ENCODE measurements at places on chromosomes 12 and 14.

DNA sequence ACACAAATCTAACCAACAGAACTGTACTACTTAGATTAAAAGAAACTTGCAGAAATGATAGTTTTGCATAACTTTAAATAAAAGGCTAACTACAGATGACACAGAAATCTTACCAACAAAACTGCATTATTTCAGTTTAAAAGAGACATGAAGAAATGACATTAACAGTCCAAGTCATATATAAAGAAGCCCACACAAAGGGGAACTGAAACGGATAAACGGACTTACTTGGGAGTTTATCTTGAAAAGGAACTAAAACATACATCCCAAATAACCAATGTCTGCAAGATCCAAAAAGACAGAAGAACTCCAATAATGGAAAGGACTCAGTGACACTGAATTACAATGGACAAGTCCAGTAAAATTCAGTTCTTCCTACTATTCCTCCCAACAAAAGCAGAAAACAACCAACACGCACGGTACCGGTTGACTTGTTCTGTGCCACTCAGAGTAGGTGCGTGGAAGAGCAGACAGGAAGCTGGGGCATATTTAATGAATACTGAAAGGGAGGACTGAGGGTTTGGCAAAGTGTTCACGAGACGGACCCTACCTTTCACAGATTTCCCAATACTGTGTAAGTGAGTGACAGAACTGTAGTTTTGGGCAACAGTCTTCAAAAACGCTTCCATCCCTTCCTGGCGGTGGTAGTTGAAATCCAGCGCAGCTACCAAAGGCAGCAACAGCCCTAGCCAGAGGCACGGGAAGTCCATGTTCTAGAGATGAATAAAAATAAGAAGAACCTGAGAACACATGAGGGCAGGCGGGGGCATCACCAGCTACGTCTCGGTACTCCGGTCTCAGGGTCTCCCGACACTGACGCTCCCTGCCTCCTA is 627 bp downstream of the CPM start:
- ATAC-seq = peak; percentile 76

- ATAC-seq = no peak
Measured at GRCh38 chr12:82299319-82300025, 58.7 kb downstream of the CCDC59 start.

GRCh38 chr14:77037938-77038568 is 9.5 kb upstream of the IRF2BPL start:
- ATAC-seq = no peak

DNA sequence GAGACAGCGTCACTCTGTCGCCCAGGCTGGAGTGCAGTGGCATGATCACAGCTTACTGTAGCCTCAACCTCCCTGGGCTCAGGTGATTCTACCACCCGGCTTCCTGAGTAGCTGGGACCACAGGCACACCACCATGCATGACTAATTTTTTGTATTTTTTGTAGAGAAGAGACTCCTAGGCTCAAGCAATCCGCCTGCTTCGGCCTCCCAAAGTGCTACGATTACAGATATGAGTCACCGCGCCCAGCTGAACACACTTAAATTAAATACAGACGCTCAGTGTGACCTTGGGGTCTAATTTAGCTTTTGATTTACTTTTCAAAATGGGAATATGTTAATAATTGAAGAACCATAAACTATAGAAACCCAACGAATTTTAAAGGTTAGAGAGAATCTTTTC is 77.2 kb downstream of the C2CD5 start:
- ATAC-seq = peak; percentile 41

DNA sequence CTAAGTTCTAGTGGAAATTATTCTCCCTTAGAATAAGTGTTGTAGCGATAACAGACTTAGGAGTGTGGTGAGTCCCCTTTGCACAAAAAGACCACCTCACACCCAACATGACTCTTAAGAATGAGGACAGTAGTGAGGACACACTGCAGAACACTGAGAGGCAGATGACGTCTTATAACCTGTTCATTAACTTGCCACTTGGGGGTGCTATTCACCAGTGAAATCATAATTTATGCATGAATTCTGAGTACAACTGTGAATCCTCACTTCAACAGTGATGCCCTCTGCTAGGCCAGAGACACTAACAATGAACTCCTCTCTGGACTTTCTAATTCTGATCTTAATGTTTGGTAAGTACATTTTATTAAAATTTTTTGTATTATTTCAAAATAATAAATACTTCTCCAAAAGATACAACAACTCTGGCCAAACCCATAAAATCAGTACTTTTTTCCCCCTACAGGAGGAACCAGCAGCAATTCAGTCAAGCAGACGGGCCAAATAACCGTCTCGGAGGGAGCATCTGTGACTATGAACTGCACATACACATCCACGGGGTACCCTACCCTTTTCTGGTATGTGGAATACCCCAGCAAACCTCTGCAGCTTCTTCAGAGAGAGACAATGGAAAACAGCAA is 274.7 kb downstream of the DAD1 start:
- peak; percentile 80 for ATAC-seq

- peak; percentile 83 for ATAC-seq
Measured at GRCh38 chr12:40261937-40262336, 37.1 kb downstream of the LRRK2 start.

GRCh38 chr12:125091401-125091800 is 26.2 kb downstream of the AACS start:
- ATAC-seq = no peak

DNA sequence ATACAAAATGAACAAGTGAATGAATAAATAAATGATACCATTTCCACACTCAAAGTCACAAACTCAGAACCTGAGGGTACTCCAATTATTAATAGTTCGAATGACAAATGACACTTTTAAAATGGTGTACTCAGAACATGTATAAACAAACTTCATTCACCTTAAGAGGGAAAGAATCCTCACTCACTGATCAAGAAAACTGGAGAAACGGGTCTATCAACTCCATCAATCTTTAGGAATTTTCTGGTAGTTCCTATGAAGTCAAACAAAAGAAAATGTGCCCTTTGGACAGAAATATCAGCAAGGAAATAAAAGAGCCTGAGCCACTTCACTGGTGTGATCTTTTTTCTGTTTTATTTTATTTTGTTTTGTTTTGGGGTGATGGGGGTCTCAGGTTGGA is 5.2 kb upstream of the NRDE2 start:
- no peak for ATAC-seq

DNA sequence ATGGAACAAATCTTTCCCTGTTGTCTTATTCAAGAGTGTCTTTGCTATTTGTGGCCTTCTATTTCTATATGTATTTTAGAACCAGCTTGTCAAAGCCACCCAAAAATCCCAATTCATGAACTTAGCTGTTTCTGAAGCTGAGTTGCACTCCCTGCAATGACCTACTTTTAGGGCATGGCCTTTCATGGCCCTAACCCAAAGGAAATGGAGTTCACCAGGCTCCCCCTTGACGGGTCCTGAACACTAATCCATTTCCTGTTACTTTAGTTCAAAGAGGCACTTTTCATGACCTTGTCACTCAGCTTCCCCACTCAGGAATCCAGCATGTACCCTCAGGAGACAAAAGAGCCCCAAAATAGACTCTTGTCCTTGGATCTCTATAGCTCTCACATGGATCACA is 7.6 kb downstream of the TMED8 start:
- ATAC-seq = no peak

DNA sequence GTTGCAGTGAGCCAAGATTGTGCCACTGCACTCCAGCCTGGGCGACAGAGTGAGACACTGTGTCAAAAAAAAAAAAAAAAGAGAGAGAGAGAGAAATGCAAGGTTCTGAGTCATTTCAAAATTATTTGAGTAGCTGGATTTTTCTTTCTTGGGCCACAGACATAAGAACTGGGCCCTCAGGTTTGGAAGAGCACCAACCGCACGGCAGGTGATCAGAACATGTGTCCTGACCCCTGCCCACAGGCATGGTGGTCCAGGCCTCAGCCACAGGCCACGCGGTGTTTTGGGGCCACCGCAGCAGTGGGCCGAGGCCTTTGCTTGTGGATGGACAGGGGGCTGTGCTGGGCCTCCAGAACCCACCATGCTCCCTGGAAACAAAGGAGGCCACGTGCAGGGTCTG is 126.7 kb downstream of the CALM1 start:
- ATAC-seq = no peak

DNA sequence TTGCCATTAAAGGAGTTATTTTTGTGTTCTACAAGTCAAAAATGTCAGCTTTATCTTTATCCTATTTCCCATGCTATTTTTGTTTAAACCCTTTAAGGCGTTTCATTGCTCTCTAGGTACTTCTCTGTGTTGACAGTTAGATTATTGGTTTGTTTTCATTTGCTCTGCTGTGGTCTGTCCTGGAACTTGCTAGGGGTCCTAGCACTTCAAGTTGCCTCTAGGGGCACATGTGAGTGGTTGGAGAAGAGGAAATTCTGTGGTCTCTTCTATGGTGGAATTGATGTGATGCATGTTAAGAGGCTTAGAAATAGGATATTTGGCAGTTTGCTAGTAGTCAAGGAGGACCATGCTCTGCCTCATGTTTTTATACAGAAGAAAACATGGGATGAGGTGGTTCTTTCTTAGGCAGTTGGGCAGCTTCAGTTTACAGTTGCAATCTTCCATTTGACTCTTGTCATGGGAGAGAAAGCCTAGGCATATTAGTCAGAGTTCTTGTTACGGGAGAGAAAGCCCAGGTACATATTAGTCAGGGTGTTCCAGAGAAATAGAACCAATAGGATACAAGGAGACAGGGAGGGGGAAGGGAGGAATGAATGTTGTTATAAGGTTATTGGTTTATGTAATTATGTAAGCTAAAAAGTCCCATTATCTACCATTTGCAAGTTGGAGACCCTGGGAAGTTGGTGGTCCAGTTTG is 14.4 kb downstream of the TTLL5 start:
- ATAC-seq = no peak

DNA sequence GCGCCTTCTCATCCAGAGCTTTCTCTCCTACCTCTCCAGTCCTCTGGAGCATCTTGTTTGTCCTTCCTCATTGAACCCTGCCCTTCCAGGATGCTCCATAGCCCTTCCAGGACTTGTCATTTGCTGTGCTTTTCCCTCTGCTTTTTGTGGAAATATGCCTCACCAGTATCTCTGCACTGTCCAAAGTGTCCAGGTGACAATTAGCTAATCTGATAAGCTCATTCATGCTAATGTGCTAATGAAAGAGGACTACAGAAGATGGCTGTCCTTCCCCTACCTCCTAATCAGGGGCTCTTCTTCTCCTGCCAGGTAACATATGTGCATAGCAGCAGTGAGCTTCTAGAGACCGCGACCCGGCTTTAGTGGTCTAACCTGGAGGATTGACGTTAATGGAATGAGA is 58.4 kb upstream of the OTX2 start:
- no peak for ATAC-seq

GRCh38 chr14:36935976-36936678 is 236.3 kb downstream of the SLC25A21 start:
- ATAC-seq = no peak

- ATAC-seq = no peak
Measured at GRCh38 chr14:99681832-99682148, 2.3 kb upstream of the CYP46A1 start.

- no peak for ATAC-seq
Measured at GRCh38 chr12:94145191-94145983, 3.0 kb upstream of the PLXNC1 start.

- peak; percentile 95 for ATAC-seq
Measured at GRCh38 chr14:68312884-68313610, 479.8 kb downstream of the ZFP36L1 start.

GRCh38 chr14:50072395-50072794 is 44.0 kb downstream of the VCPKMT start:
- no peak for ATAC-seq

DNA sequence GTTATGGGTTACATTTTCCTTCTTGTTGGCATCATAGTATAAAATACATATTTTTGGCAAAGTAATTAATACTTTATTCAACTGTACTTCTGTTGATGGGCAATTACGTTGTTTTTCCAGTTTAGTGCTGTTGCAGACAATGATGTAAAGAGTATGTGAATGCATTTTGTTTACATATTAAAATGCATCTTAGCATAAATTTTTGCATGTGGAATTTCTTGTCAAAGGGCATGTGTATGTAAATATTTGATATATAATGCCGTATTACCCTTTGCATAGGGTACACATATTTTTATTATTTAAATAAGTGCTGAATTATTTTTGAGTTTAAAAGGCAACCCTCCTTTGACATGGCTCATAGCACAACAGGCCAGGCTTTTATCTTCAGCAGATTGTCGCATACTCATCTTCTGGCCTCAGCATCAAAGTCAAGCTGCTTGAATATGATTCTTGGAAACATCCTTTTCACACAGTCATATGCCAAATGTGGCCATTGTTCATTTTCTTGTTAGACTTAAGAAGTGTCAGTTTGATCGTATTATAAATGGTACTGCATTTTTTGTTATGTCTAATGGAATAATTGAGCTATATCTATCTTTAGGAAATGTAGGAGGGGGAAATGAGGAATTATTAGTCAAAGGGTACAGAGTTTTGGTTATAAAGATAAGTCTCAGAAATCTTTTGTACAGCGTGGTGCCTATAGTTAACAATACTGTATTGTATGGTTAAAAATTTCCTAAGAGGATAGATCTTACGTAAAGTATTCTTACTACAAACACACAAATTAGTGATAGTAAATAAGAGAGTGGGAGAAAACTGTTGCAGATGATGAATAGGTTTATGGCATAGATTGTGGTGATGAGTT is 138.5 kb downstream of the FUT8 start:
- no peak for ATAC-seq

GRCh38 chr14:27410981-27411380 is 813.1 kb upstream of the NOVA1 start:
- no peak for ATAC-seq

DNA sequence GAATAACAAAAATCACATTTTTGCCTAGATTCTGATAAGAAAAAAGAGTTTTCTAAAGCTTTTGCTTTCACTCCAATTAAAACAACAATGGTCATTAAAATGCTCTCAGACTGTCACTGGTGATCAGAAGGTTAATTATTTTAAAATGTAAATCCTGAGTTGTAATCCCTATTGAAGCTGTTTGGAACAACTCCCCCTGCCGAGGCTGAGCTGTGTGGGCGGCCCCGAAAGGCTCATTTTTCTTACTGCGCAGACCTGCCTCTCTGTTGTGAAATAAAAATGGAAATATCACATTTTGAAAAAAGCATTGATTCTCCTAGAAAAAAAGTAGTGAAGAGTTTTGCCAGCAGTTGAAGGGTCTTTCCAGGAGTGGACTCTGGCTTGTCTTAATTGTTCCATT is 174.8 kb upstream of the CDKN3 start:
- ATAC-seq = no peak

- ATAC-seq = no peak
Measured at GRCh38 chr12:120225852-120226640, 25.1 kb upstream of the RPLP0 start.

- peak; percentile 40 for ATAC-seq
Measured at GRCh38 chr14:99729991-99730875, 46.1 kb downstream of the CYP46A1 start.

DNA sequence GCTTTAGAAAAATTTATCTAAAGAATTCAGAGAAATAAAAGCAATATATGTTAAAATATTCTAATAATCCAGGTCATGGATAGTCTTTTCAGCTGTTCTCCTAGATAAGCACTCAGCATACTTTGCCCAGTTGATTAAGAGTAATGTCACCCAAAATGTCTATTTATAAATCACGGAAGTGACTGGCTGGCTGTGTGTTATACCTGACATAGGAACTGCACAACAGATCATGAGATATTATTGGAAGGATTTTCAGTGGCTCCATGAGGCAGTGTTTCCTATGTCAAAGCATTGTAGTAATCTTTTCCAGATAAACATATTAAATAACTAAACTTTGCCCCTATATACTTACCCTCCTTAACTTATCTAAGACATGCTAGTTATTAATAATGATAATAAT is 128.8 kb downstream of the ITPR2 start:
- no peak for ATAC-seq
